ENCODE measurements at places on chromosomes 6 and 20.
A peak's percentile ranks its signal among the peaks of the same experiment; 100 is the strongest.

GRCh38 chr6:21454262-21454661, 139.3 kb upstream of the SOX4 start:
- DNase-seq, result no peak

DNA sequence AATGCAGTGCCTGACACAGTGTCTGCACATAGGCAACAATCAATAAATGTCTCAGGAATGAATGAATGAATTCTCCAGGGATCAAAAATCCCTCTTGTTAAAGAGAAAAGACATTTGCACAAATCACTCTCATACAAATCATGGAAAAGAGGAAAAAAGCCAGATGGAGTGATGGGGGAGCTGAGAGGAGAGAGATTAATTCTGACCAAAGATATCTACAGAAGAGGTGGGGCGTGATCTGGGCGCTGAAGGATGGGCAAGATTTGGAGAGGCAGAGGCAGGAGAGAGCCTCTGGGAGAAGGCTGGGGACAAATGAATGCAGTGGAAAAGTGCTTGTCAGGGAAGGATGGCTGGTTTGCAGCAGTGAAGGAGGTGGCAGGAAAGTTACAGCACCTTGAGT, 142.9 kb upstream of the BACH2 start:
- no peak for DNase-seq

DNA sequence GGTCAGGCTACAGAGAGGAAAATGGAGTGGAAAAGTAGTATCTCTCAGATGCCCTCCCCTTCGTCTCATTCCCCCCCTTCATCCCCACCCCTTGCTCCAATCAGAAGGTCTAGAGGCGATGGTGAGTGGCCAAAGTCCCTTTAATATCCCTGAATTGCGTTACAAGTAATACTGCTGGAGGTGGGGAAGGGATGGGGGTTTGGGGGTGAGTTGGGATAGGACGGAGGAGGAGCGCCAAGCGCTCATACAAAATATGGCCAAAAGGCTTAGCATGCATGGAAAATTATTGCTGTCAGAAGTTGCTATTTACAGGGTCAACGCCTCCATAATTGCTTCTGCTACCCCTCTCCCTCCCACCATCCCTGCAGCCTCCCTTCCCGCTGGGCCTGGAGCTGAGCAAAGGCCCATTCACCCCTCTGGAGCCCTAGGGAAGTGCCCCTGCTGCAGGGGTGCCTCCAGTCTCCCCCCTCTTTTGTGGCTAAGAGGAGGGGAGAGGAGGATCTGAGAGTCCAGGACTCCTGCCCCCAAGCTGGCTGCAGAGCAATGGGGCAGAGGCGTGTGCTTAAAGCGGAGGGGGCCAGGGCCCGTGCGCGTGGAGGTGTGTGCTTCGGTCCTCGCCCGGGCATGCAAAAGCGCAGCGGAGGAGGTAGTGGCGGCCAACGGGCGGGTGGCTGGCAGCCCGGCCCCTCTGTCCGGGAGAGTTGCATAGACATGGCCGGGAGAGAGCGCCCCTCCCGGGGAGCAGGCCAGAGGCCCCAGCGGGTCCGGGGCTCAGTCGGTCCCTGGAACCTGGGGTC, 8.7 kb upstream of the SRXN1 start:
- no peak for DNase-seq

- no peak for DNase-seq
Observed at GRCh38 chr6:51725155-51725554, 362.3 kb downstream of the PKHD1 start.

DNA sequence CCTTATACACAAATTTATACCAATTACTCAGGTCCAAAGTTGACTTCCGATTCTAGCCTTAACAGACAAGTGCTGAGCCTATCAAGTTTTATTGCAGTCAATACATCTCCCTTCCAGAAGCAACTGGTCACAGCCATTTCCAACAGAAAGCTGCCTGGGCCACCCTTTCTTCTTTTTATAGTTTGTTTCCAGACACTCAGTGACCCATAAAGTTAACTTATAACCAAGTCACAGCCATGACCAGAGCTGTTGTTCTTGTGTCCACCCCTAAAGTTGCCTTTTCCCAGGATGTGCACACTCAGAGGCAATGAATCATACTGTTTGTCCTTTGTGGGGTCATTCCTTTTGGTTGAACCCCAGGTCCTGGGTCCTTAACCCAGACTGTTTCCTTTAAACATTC, 89.9 kb downstream of the CD83 start:
- no peak for DNase-seq

DNA sequence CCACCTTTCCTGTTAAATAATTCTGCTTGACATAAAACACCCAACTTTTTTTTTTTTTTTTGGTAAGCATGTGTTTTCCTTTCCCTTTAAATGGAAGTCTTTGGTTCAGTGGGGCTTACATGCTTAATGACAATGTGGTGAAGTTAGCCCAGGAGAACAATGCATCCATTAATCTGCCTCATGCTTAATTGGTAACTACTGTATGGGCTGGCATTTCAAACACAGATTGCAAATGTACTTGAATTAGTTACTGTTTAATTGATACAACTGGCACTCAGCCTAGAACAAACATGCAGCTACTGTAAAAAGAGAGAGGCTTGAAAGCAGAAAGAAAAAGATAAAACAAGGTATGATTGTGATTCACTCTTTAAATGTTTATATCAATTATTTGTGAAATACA, 483.6 kb upstream of the NOX3 start:
- DNase-seq, result no peak

GRCh38 chr6:34085453-34086170, 60.3 kb downstream of the GRM4 start:
- DNase-seq, result no peak

DNA sequence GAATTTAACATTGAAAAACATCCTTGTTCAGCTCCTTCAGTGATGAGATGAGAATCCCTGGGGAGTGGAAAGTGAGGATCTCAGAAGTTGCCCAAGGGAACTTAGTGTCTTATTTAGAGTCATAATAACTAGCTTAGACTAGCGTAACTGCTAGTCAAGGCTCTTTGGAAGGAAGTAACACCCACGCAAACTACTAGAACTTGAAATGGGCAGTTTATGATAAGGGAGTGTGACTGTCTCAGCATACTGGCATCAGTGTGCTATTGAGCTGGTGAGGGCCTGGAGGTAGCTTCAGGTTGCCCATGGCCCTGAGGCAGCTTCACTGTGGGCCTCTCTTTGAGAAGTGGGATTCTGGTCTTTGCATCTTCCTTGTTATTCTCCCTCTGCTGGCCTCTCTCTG, 40.1 kb downstream of the SLX4IP start:
- DNase-seq, result no peak

DNA sequence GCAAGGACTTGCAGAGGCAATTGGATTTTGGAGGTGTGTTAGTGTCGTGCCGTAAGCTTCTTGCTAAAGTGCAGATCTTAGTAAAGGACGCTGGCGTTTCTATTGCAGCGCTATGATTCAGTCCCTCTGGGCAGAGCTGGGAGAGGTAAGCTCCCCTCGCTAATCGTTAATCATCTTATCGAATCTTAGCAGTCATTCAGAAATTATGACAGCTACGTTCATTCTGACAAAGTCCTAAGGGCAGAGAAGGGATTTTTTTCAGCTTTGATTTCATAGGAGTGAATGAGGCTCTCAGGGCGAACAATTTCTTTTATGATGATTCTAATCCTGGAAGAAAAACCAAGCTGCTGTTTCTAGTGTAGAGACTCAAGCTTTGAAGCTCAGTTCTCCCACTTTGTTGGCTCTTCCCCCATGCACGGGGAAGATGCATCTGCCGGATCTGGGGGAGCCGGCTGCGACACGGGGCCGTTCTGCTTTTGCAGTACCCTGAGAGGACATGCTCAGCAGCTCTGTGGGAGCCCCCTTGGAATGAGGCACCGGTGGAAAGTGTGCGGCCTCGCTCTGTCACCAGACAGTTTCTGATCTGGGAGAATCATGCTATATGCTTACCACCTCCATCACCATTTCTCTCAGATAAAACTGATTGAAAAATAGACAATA, 79.1 kb upstream of the SLC22A23 start:
- no peak for DNase-seq

DNA sequence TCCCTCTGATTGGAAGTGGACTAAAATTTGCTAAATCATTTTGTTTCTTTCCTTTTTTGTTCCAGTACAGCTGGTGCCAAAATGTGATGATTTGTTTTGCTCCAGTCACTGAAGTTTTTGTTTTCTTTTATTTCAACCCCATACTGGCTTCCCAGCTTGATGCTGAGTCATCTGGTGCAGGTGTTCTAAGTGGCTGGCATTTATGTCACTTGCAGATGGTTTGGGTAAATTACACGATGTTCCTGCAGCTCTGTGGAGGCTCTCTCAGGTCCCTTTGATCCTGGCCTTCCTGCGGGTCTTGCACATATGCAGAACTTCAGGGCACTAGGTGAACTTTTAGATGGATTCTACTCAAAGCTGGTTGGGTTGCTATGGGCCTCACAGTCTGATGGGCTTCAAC, 577.7 kb downstream of the HAO1 start:
- DNase-seq, result no peak

DNA sequence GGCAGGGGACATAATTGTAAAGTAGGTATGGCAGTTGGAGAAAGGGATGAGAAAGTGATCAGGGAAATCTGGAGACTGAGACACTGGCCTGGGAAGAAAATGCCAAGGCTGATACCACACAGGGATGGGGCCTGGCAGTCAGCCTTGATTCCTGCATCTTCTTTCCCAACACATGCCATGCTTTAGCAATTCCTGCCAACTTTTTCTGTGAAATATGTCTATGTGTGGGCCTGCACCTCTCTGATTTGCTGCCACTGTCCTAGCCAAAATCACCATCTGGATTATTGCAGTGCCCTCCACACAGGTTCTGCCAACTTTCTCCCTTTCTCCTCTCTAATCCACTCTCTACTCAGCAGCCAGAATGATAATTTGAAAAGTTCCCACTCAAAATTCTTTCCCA, 759.8 kb upstream of the CITED2 start:
- no peak for DNase-seq

- peak; percentile 30 for DNase-seq
Observed at GRCh38 chr20:62576815-62577489, 65.4 kb upstream of the SLCO4A1 start.

GRCh38 chr6:168216117-168216516, 103.5 kb downstream of the DACT2 start:
- no peak for DNase-seq

DNA sequence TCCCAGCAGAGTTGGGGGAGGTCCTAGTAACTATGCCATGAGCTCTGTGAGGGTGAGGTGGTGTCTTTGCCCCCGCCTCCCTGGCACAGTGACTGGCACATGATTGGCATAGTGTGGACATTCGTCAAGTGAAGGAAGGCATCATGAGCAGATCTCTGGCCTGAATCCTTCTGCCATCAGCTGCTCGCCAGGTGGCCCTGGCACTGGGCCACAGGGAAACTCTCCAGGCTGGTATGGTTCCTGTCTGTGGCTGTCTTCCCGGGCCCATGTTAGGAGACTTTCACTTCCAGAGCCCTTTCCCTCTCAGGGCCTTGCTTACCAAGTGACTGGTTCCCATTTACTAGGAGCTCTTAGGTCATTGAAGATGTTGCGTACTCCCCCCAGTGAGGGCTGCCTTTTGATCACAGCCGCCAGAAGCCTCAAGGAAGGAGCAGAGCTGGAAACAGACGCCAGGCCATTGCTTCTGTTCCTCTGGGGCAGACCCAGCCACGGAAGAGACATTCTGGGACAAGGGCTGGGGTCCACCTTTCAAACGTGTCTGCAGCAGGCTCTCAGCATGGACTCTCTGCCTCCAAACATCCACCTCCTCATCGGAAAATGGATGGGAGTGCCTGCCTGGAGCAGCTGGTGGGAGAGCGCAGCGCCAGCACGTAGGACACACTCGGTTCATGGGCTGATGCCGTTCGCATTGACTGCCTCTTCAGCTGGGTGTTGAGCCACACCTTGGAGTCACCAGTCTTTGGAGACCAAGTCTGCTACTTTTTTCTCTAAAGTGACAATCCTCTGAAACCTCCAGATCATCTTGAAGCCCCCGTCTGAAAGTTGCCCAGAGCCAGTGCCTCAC, 67.2 kb downstream of the PTPN1 start:
- DNase-seq, result no peak

- DNase-seq, result no peak
Observed at GRCh38 chr20:63054103-63054474, 47.3 kb upstream of the BHLHE23 start.

GRCh38 chr6:166494757-166495486, 91.6 kb downstream of the RAMACL start:
- DNase-seq, result no peak
